ENCODE measurements at places on chromosomes 7 and 10.

DNA sequence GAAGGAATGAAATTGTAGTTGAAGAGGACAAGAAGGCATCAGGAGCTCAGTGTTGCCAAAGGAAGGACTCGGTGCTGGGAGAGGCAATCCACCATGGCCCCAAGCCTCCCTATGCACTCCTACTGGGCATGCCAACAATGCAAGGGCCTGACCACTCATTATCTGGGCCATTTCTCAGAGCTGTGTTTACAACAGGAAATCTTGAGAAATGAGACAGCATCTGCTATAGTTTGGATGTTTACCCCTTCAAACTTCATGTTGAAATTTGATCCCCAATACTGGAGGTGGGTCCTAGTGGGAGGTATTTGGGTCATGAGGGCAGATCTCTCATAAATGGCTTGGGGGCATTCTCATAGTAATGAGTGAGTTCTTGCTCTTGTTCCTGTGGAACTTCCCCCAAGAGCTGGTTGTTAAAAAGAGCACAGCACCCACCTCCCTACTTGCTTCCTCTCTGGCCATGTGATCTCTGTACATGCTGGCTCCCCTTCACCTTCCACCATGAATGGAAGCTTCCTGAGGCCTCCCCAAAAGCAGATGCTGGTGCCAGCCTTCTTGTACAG, 50.8 kb upstream of the AOAH start:
- no peak for DNase-seq

GRCh38 chr10:95697429-95697828, 3.7 kb upstream of the TCTN3 start:
- no peak for DNase-seq

- no peak for DNase-seq
Measured at GRCh38 chr7:108012499-108013430, 9.8 kb upstream of the LAMB1 start.

GRCh38 chr10:118922226-118922625, 107.3 kb upstream of the NANOS1 start:
- DNase-seq: no peak

- no peak for DNase-seq
Measured at GRCh38 chr10:128714644-128715415, 588.6 kb upstream of the MKI67 start.

DNA sequence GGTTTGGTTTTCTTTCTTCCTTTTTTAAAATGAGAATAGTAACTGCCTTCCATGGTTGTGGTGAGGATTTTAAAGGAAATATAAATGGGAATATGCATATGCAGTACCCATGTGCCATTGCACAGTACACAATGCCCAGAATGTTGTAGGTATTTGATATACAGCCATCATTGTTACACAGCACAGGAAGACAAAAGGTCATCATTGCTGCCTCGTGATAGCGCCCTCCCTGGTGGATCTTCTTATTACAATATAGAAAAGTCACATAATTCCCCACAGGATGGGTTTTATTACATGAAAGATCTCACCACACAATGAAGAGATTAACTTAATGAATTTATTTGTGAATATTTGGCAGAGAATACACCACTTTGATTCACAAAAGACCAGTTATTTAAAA, 76.5 kb downstream of the PPP1R17 start:
- DNase-seq: no peak

DNA sequence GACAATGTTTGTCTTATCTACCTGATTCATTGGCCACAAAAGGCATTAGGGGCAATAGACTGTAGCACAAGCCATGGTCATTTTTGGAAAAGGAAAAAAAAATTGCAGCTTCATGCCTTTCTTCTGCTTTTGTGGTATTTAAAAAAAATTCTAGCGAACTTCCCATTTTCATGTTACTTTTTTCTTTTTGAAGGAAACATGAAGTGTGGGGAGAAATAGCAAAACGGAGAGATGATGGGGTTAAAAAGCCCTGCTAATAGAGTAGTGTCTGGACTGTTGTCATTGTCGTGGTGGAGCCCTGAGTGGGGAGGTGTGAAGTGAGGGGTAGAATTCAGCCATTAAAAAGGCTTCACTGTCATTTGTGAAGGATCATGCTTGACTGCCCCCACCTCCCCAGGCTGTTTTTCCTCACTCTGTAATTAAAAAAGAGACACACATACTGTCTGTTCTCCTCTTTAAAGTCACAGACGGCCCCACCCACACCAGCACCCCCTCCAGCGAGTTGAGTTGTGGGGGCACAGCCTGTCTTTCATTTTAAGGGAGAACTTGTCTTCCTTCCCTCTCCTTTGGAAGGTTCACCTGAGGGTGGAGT, 272.4 kb downstream of the CREB5 start:
- no peak for DNase-seq

DNA sequence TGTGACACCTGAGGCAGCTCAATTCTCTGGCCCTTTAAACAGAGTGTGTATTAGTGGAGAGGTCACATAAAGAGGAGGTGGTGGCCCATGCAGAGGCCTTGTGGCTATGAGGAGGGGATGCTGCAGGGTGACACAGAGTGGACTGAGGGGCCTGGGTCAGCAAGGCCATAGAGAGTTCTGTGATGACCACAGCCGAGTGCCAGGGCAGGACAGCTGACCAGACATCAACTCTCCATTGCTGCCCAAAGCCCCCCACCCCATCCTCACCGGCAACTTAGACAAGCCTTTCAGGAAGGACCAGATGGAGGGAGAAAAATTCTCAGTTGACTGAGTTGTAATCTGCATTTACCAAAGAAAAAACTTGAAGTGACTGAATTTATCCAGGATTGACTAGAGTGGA, 378.1 kb downstream of the RPS24 start:
- no peak for DNase-seq

DNA sequence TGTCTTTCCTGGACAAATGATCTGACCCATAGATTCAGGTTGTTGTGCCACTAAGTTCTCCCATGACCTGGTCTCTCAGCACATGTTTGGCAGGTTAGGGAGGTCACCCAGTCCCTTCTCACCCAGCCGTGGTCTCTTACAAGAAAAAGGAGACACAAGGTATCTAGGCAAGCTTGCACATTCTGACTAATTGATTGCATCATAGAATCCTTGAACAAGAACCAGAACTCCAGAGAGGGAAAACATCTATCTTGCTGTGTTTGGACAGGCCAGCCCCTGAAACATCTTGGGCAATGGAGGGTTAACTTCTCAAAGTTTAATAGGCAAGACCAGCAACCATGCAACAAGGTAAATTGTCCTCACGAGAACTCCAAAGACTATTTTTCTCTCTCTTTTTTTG, 8.5 kb upstream of the HK1 start:
- DNase-seq: no peak

DNA sequence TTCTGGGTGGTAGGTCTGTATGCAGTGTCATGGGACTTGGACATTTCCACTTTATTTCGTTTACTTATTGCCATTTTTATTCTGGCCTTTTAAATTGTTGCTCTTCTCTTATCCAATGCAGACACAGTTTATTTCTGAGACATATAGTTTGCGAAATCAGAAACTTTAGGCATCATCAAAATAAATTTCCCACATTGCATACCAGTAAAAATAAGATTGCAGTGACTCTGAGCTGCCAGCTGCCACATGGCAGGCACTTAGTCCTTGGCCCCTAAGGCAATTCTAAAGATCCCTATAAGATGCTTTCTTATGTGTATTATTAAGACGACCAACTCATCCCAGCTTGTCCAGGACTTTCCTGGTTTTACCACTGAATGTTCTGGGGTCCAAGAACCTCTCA, 81.8 kb upstream of the ANKRD1 start:
- DNase-seq: no peak

- no peak for DNase-seq
Measured at GRCh38 chr10:77909021-77909748, 17.4 kb downstream of the DLG5 start.

GRCh38 chr7:101717628-101718357, 88.7 kb upstream of the MYL10 start:
- DNase-seq: no peak

DNA sequence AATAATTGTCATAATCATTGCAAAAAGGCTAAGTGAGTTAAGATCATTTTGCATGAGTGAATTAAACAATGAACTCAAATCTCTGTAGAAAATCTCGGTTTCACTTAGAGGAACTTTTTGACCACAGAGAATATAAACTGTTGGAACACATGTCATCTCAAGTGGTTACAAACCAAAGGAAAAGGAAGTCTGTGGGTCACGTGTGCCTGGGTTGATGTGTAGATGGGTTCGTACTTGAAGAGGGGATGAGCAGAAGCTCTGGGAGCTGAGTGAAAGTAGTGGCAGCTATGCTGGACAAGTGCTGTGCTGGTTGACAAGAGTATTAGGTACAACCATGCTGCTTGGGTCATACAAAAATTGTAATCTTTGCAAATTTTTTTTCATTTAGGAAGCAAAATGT, 35.0 kb downstream of the GLRX3 start:
- DNase-seq: no peak

- DNase-seq: no peak
Measured at GRCh38 chr7:112416127-112416526, 34.1 kb upstream of the IFRD1 start.
